ENCODE measurements at places on chromosomes 1 and 21. TPM values are rescaled to one million over a fixed set of nuclear protein-coding genes. Genes with fewer than 3 reads are reported as not detected.

DNA sequence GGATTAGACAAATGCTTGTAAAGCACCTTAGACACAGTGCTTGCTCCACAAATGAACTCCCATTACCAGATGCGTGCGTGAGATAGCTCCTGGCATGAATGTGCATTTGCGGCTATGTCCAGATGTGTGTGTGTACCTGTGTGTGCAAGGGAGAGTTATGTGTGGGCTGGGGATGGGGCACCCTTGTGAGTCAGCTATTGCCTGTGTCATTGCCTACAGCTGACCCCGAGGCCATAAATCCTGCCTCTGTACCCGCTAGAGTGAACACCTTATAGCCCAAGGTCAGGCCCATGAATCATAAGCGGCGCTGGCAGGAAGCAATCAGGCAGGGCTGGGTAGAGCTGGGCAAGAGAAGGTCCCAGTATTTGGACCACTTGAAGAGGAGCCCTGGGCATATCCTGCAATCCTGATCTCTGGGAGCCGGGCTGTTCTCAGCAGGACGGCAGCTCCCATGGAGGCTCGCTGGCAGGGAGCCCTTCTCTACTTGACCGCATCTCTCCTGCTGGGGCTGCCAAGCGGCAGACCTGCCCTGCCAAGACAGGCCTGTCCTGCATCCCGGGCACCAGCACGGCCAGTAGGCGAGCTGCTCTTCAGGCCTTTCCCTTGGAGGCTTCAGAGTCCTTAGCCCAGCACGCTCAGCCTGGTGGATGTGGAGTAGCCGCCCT is 86.4 kb downstream of the TMEM53 start:
- H3K27ac ChIP-seq = no peak overlapping the region
- no peak for DNase-seq
- H3K36me3 ChIP-seq = no peaks in the 10 kb centered on the region
- H3K27me3 ChIP-seq = no peaks in the 10 kb centered on the region

Gene SAMD13
- total RNA-seq = 1.0 TPM

GRCh38 chr1:213618094-213618493 is 369.7 kb upstream of the PROX1 start:
- H3K4me1 ChIP-seq = no peaks in the 10 kb centered on the region
- H3K27me3 ChIP-seq = no peaks in the 10 kb centered on the region
- DNase-seq = no peak
- H3K4me3 ChIP-seq = no peak overlapping the region

Gene ASAP3
- 47.1 TPM for total RNA-seq

Gene CYP4A22
- total RNA-seq = 3.1 TPM
